Esophagus muscularis mucosa (tissue), 4 donors: ENCODE measurements at places on chromosomes 3 and 15.

GRCh38 chr15:66777054-66777453, 75.0 kb downstream of the SMAD6 start:
- DNase-seq: no peak

GRCh38 chr3:53482227-53482626, 12.2 kb upstream of the CACNA1D start:
- peak; percentile 82 for DNase-seq

DNA sequence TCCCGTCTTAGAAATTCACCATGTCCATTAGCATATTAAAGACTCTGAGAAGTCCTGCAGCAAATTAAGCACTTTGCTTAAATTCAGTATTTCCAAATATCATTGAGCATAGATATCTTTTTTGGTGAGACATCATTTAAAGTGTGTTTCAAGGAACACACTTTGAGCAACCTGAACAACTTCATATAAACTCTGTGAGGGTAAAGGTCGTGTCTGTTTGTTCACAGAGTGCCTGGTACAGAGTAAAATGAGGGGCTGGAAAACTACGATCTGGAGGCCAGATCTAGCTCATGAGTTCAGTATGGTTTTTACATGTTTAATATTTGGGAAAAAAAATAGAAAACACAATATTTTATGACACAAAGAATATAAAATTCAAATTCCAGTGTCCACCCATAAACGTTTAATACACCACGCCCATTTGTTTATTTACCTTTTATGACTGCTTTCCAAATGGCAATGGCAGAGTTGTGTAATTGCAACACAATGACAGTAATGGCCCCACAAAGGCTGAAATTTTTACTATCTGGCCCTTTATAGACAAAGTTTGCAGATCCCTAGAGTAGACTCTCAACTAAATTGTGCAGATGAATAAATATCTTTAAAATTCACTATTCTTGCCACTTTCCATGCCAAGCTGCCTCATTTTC, 67.4 kb downstream of the SNTN start:
- DNase-seq: no peak

DNA sequence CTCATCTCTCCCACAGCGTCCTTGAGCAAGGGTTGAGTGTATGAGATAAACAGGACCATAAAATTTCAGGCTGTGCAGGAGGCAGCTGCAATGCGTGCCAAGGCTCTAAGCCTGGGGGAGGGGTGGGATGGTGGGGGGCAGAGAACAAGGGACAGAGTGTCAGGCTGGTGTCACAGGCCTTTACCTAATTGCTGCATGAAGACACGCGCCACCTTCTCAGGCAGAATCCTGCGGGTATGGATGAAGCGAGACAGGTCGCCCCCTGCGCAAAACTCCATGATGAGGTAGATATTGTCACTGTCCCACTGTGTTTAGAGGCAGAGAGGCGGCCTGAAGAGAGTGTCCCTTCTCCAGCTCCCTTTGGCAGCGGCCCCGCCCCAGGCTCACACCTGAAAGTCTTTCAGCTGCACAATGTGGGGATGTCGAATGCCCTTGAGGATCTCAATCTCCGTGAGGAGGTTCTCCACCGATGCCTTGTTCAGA, 1.0 kb downstream of the ULK3 start:
- no peak for DNase-seq

DNA sequence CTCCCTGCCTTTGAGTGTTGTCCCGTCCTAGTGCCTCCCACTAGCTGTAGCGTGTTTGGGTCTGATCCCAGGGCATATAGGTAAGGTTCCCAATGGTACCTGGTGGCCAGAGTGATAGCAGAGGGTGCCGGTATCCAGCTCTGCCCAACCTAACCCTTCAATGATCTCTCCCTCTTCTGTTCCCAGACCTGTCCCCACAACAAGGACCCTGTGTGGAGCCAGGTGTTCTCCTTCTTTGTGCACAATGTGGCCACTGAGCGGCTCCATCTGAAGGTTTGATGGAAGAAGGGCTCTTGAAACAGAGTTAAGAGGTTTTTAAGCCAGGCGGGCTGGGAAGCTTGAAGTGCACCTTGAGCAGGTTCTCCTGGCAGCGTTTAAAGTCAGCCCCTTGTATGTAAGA, 35.5 kb downstream of the ESYT3 start:
- peak; percentile 86 for DNase-seq

GRCh38 chr3:171028025-171028778, 1.7 kb upstream of the SLC2A2 start:
- no peak for DNase-seq

- no peak for DNase-seq
Measured at GRCh38 chr3:11565072-11565471, 78.6 kb downstream of the VGLL4 start.

- no peak for DNase-seq
Measured at GRCh38 chr3:55620351-55621025, 133.4 kb upstream of the WNT5A start.

DNA sequence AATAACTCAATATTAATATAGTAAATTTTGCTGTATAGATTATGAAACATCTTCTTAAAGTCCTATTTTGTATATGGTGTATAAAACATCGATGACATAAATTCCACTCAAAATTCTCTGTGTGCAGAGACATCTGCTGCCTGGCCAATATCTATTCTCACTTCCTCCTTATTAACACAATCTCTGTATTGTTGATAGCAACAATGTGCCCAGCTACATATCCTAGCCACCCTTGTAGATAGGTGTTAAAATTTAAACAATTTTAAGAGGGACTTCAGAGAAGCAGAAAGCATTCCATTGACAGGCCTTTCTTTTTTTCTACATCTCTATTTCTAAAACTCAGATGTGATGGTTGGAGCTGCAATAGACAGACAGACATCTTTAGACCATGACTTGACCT, 72.3 kb downstream of the FGF12 start:
- DNase-seq: no peak

GRCh38 chr15:92808598-92809063, 91.5 kb upstream of the CHD2 start:
- DNase-seq: no peak

GRCh38 chr15:40695469-40695890, 506 bp downstream of the RAD51 start:
- no peak for DNase-seq

- no peak for DNase-seq
Measured at GRCh38 chr15:35256551-35256950, 171.5 kb upstream of the NANOGP8 start.

- DNase-seq: no peak
Measured at GRCh38 chr3:3260870-3261269, 81.4 kb upstream of the CRBN start.

DNA sequence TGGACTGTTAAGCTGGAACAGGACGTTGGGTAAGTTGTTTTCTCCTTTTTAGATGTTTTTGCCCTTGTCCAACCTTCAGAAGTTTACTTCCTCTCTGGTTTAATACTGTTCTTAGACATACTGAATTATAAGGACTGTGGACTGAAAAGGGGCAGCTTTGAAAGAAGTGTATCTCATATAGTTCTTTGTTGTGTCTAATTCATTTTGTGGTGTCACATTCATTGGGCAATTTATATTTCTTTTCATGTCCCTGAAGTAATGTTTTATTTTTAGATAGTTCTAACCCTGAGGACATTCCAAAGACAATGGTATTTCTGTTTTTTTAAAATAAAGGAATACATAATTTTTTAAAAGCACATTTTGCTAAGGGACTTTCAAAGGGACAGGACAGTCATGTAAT, 45.2 kb downstream of the TMEM108 start:
- no peak for DNase-seq

DNA sequence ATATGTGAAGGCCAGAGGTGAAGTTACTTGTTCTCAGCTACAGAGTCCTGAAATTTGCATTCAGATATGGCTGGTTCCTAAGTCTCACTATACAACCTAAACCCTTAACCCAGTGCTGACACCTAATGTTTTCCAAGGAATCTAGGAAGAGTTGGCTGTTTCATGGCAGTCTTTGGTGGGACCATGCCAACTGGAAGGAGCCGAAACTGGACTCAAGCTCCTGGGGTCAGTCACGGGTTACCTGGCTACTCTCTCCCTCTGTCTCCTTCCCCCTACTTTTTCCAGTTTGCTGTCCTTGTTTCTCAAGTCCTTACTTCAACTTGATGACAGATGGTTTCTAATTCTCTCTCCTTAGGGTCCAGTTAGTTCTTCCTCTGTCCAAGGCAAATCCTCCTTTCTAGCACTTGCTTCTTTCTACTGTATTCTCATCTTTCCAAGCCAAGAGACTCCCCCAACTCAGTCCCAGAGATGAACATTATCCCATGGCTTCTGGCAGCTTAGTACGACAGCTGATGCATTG, 88.6 kb upstream of the COL6A5 start:
- DNase-seq: no peak

GRCh38 chr3:13275376-13276005, 144.6 kb downstream of the NUP210 start:
- no peak for DNase-seq

- no peak for DNase-seq
Measured at GRCh38 chr15:78540871-78541743, 863 bp downstream of the PSMA4 start.

DNA sequence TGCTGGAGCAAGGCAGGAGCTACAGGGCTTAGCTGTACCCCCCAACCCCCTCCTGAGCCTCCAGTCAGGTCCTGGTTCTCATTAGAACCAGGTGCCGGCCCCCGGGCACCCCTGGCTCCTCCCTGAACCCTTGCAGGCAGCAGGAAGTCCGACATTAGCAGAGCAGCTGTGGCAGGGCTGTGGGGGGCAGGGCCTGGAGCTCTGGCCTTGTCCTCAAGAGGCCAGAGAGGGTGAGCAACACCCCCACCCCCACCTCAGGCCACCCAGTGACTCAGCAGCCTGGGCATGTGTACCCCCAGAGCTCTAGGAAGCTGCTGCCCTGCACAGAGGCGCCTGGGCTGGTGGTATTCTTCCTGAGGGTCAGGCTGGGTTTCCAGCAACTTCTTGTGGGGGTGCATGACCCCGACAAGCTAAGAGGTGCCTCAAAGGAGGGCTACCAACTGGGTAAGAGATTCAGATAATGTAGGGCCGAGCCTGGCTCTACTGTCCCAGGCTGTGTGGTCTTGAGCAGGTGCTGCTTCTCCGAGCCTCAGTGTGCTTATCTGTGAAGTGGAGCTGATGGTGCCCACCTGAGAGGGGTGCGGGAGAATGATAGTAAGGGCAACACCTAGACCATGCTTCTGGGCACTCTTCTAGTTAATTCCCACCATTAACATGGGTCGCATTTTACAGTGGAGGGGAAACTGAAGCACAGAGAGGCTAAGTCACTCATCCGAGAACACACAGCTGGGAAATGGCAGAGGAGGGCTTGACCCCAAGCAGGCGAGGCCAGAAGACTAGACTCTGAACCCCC, 16.0 kb downstream of the H1-8 start:
- DNase-seq: no peak

GRCh38 chr3:184741798-184742675, 30.2 kb upstream of the MAGEF1 start:
- no peak for DNase-seq

GRCh38 chr15:88604381-88605188, 16.6 kb upstream of the AEN start:
- DNase-seq: no peak

- DNase-seq: no peak
Measured at GRCh38 chr3:188067932-188068331, 86.0 kb upstream of the LPP start.

DNA sequence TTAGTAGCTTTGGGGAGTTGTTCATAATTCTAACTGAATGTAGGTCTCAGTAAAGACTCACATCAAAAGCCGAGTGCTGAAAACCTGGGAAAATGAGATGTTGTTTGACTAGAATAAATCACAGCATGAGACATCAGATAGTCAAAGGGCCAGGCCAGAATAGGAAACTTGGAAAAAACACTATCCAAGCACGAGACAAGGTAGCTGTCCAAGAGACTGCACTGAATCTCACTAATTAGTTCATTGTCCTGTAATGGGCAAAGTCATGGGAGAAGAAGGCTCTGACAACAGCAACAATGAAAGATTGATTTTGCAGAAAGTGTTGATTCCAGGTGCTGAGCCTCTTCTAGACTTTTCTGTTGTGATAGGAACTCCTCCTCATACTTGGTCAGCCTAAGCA, 314.2 kb downstream of the ROBO1 start:
- no peak for DNase-seq

- DNase-seq: no peak
Measured at GRCh38 chr15:64680097-64680496, 95.3 kb downstream of the RBPMS2 start.

- DNase-seq: no peak
Measured at GRCh38 chr3:105431200-105431599, 64.5 kb downstream of the ALCAM start.

GRCh38 chr3:26703519-26703918, 80.9 kb downstream of the LRRC3B start:
- DNase-seq: no peak

GRCh38 chr3:23519314-23520208, 286.2 kb upstream of the UBE2E1 start:
- no peak for DNase-seq

DNA sequence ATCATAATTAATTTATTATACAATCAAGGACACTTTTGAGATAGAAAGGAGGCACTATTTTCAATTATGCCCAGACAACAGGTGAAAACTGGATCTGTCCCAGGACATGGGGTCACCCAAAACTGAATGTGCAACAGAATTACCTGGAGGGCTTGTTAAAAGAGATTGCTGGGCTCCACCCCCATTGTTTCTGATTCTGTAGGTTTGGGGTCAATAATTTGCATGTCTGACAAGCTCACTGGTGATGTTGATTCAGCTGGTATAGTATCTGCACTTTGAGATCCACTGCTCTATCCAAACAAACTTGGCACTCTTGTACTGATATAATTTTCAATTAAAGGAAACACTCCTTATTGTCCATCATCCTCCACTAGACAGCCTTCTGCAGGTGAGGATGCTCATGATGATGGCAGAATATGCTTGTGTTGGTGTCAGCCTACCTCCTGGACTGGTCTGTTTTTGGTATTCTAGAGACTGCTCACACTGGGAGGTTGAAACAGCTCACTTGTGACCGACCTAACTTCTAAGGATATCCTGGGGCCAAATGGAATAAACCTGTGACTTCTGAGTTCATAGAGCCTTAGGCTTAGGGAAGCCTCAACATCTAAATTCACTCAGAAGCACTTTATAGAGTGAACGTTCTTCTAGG, 2.2 kb downstream of the P2RY14 start:
- DNase-seq: no peak

DNA sequence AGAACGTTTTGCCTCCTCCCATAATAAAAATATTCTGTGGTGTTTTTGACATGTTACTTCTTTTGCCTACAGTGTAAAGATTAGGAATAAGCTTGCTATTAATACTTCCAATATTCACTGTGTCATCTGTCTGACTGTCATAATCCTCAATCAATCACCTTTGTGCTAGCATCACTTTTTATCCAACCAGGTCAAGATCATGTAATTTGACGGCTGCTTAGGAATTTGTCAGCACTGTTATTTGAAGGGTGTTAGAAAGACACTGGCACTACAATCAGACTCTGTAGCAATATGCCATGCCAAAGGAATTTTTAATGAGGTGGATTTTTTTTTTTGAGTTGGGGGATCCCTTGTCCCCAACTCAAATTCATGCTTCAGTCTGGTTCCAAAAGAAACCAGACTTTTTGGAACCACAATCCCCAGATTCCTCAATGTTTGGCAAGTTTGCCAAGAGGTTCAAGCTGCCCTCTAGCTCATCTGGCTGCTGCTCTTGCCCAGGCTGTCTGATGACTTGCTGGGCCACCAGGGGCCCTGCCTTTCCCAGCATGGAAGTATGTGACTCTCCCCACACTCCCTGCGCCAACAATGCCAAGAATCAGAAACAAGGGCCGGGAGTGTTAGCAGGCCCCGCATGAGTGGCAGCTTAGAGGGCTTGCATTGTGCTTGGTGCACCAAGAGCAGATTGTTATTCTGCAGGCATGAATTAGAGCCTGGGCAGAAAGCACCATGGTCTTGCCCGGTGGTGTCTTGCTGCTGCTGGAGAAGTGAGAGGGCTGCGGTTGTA, 58.6 kb upstream of the TSC22D2 start:
- DNase-seq: no peak

GRCh38 chr3:167814441-167814951, 79.0 kb downstream of the SERPINI1 start:
- no peak for DNase-seq
